ENCODE measurements at places on chromosomes 11 and 22.

DNA sequence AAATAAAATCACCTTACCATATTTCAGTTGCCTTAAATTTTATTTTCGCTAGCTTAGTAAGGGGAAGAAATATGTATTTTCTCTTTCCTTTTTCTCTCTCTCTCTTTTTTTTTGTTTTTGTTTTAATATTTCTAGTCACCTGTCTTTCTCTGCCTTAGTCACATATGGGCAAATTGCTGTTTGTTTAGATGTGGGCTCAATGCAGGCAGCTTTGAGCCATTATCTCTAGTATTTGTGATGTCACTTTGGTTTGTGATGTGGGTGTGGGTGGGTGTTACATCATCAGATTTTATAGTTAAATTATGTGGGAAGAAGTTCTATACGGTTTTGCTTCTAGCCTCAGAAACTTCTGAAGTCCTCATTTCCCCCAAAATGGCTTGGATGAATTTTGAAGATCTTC lies at the start of gene C22orf31:
C22orf31 (minus strand) TSS at position 59 of the 400 bp plus-strand sequence; CDS start at position 20, 39 bp downstream.
- ATAC-seq: no peak

DNA sequence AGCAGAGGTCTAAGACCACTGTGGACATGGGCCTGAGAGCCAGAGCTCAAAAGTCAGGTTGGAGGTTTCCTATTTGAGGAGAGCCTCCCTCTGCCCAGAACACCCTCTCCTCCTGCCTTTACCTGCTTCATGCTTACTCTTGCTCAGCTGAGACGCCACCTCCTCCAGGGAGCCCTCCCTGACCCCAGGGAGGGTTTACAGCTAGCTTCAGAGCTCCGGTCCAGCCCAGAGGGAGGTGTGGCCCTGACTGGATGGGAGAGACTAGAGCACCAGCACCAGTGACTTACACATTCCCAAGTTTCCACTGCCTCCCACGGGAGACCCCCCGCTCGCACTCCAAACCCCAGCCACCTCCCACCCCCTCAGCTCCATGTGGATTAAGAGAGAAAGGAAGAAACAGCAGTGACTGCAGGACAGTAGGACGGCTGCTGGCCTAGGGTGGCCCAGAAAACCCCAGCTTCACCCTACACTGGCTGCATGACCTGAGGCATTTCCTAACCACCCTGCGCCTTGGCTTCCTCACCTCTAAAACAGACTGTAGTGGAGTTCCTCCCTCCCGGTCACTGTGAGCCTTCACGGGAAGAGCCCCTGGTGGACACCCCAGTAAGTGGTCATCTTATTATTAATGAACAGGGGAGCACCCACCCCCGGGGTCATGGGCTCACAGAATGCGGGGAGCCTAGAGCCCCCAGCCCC lies 24.5 kb upstream of the PDGFB start:
- no peak for ATAC-seq

- ATAC-seq: no peak
Measured at GRCh38 chr11:73988227-73988626, 5.6 kb upstream of the UCP2 start.

- peak; percentile 43 for ATAC-seq
Measured at GRCh38 chr11:95283650-95284049, 52.6 kb upstream of the SESN3 start.

DNA sequence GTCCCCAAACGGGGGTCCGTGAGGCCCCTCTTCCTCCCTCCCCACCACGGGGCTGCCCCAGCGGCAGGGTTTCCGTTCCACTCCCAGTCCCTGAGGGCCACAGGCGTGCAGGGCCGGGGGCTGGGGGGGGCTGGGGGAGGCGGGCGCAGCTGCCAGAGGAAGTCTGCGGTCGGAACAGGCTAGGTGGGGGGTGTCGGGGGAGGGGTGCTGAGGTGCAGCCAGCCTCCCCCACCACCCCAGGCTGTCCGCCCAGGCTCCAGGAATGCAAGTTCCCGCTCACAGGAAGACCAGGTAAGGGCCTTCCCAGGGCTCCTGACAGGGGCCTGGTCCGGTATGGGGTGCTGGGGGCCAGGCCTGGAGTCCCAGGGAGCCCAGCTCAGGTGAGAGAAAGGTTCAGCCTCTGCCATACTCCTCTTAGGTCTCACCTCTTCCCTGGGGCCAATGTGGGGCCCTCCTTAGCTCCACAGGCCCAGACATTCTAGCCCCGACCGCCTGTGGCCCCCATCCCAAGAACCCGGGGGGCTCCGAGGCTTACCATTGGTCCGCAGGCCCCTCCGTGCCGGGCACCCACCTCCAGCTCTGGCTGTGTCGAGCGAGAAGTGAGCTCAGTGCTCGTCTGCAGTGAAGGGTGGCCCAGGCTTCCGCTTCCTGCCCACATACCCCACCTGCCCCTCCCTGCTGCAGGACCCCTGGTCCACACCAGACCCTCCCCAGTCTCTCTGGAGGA lies at the start of gene PTPRCAP:
PTPRCAP (minus strand) TSS at position 601 of the 727 bp plus-strand sequence; CDS start at position 538, 63 bp downstream.
- no peak for ATAC-seq
